ENCODE measurements at places on chromosomes 7 and 10.

DNA sequence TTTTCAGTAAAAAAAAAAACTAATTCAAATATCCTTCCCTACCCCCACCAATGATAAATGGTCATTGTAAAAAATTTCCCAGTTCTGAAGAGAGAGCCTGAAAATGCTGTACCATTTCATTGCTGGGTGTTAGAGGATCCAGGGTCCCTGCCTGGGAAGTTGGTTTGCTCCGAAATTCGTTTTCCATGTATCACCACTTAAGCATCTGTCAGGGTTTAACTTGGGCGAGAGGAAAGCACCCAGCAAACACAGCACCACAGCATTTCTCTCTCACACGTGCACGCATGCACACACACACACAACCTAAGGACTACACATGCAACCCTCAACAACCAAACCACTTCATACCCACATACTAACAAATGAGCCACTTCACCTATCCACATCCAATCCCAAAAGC is 42.1 kb upstream of the EMX2 start:
- no peak for DNase-seq

GRCh38 chr7:157047148-157047547 is 36.7 kb upstream of the MNX1 start:
- DNase-seq: no peak

- no peak for DNase-seq
These were observed 249.0 kb upstream of the PPP2R2D start for GRCh38 chr10:131651674-131652437.

DNA sequence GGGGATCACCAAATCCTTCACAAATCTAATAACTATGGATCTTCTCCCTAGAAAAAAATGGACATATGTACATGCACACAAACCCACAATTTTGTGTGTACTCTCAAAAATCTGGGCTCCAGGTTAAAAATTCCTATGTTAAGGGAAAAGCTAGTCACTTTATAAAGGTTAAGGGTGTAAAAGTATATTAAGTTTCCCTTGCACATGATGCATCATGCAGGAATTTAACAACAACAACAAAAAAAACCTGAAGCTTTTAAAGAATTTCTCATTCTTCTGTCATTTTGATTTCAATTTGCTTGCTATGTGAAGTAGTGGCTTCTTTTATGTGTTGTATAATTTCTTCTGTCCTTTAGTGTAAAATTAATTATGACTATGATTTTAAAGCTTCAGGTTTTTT is 123.7 kb downstream of the CNOT4 start:
- no peak for DNase-seq
